Ascending aorta (tissue), 2 donors: ENCODE measurements at places on chromosomes 6 and 20. TPM values are rescaled to one million over a fixed set of nuclear protein-coding genes. Genes with fewer than 3 reads are reported as not detected.
A peak's percentile ranks its signal among the peaks of the same experiment; 100 is the strongest.

DNA sequence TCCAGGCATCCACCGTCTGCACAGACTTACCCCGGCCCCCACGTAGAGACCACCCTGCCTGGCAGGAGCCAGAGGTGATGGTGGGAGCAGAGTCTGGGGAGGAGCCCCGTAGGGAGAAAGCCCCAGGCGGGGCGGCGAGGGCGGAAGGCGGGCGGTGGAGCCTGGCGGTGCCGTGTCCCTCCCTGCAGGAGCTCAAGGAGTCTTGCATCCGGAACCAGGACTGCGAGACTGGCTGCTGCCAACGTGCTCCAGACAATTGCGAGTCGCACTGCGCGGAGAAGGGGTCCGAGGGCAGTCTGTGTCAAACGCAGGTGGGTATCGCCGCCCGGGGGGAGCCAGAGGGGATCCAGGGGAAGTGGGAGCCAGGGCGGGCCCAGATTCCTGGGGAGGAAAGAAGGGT, 6.0 kb downstream of the CLPSL1 start:
- DNase-seq: no peak

DNA sequence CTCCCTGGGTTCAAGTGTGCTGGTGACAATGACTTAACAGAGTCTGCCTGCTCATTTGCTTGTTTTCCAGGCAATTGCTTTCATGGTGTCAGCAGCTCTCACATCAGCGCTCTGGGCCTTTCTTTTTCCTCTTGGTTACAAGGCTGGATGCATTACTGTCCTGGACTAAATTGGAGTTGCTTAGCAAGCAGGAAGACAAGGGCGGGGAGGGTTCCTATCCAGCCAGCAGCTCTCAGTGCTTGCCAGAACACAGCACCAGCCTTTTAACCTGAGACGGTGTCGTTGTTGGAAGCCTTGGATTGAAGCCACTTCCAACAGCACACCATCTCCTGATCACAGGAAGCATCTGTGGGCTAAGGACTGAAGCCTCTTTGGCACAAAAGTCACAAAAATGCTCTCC, 606.9 kb downstream of the CDH26 start:
- DNase-seq: no peak

SLC22A7 gene
- 1.8 TPM for total RNA-seq

GRCh38 chr6:128339635-128340450, 180.6 kb downstream of the PTPRK start:
- DNase-seq: no peak

OR2H1 gene
- not detected for total RNA-seq

AFDN gene
- total RNA-seq: 102 TPM

DNA sequence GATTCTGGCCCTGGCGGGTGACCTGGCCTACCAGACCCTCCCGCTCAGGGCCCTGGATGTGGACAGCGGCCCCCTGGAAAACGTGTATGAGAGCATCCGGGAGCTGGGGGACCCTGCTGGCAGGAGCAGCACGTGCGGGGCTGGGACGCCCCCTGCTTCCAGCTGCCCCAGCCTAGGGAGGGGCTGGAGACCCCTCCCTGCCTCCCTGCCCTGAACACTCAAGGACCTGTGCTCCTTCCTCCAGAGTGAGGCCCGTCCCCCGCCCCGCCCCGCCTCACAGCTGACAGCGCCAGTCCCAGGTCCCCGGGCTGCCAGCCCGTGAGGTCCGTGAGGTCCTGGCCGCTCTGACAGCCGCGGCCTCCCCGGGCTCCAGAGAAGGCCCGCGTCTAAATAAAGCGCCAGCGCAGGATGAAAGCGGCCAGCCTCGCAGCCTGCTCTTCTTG, 868 bp upstream of the SLC2A4RG start:
- no peak for DNase-seq

GRCh38 chr6:113623129-113623528, 234.0 kb upstream of the MARCKS start:
- no peak for DNase-seq

DNA sequence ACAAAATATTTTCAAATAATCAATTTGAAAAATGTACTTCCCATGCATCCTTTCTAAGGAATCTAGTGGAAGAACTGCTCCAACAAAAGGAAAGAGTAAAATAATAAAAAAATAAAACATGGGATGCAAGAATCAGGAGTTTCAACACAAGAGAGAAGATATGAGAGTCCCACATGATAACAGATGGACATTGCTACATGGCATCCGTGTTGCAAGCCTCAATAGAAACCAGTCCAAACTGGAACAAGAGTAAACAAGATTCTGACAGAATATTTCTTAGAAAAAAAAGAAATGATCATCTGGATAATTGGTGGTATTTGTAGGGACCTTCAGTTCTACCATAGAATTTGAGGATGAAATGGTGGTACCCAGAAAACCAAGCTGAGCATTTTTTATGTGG, 186.8 kb downstream of the FRK start:
- no peak for DNase-seq

- DNase-seq: no peak
Measured at GRCh38 chr6:148021699-148022098, 320.9 kb upstream of the SASH1 start.

ULBP3 gene
- total RNA-seq: 24.2 TPM

DNA sequence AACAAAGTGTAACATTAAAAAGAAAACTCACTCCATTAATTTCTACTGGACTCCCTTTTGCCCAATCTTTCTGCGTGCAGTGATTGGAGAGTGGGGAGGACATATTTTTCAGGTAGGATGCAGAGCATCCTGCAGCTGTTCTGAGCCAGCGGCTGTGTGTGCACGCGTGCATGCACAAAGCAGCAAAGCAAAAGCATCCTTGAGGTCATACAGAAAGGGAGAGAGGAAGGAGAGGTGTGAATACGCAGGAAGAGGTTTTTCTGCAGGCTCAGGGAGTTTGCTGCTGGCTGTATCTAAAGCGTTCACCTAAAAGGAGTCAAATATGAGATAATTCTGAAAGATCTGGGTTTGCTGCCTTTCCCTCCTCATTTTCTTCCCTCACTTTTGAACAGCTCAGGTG, 108.4 kb downstream of the HUS1B start:
- DNase-seq: no peak

XKR7 gene
- total RNA-seq: not detected

PNPLA1 gene
- not detected for total RNA-seq

DNA sequence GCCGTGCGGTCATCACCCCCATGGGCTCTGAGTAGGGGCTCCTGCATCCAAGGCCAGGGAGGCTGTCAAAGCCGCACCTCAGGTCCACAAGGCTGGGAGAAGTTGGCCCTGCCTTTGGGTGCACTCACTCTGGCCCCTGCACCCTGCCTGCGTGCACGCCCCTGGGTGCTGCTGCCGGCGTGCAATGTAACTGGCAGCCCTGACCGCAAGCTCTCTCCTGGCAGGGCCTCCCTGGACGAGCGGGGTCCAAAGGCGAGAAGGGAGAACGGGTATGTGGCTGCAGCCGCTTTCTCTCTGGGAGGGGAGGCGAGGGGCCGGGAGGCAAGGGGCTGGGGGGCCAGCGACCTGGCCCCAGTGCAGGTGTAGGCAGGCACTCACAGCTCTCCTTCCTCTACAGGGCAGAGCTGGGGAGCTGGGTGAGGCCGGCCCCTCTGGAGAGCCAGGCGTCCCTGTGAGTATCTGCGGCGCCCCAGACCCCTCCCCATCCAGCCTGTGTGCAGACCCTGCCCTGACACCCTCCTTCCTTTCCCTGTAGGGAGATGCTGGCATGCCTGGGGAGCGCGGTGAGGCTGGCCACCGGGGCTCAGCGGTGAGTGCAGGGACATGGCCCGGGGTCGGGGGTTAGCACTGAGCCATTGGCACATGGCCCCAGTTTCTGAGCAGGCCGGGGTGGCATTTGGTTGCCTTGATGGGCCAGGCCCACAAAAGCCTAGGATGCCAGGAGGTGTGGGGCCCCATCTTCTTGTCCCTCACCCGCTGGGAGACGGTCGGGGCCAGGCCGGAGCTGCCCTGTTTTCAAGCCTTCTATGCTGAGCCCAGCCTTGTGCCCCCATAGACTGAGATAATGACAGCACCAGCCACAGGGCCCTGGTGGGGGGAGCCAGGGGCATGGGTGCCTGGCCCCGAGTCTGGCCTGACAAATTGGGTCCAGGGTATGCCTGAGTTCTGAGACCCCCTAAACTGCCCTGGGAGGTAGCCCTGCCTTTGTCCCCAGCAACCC, 12.7 kb downstream of the COL9A3 start:
- no peak for DNase-seq

GRCh38 chr6:162187168-162187935, 540.2 kb downstream of the PRKN start:
- DNase-seq: no peak

DNA sequence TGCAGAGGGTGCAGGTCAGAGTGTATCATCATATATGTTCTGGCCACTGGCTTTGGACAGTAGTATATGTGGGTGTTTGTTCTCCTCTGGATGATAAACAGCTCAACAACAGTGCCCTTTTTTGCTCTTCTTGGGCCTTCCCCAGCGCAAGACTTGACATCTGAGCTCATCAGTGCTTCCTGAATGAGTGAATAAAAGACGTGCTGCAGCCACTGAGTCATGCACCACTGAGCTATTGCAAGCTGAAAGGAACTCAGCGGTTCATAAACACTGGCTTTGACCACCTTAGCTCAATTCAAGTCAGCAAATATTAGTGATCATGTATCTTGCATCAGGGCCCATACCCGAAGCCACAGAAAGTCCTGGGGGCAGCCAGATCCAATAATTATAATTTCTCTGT, 105.3 kb upstream of the KCNG1 start:
- no peak for DNase-seq

DNA sequence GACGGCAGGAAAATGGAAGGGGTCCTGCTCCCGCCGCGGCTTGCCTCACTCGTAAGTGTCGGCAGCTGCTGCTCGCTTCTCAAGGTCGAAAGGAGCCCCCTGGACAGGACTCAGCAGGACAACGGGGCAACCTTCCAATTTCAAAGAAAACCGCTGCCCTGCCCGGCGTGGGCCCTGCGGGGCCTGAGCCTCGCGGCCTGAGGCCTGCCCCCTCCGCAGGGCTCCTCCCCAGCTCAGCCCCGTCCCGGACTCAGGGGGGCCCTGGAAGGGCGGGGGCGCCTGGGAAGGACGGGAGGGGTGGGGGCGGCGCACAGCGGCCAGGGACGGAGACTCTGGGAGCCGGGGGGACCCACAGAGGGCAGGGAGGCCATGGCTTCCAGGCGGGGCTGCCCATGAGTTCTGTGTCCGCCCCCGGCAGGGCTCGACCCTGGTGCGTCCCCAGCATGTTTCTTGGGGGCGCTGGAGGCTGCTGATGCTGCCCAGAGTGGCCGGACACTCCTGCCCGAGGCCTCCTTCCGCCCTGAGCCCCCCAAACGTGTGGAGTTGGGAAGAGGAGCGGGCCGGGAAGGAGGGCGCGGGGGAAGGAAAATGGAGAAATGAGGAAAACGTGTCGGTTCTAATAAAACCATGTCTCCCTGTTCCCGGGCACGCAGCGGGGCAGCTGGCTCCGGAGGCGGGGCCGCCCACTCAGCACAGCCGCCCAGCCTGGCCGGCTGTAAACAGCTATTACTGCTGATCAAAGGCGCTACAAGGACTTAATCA, 114.6 kb downstream of the DLL1 start:
- peak; percentile 52 for DNase-seq

CCN5 gene
- total RNA-seq: 377 TPM

DNA sequence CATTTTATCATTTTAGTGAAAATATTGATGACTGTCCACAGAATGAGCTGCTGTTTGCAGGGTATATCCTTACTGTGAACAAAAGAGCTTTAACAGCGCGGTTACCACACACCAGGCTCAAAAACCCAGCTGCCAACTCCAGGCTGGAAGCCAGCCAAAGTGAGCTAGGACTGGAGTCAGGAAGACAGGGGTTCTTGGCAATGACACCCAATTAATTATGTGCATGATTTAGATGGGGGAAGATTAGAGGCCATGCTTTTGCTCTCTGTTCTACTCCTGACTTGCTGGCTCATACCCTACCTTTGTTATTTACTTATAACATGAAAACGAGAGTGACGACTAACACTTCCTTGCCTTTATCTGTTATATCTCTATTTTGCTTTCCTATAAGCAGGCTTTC, 128.9 kb upstream of the SHLD1 start:
- DNase-seq: no peak

BEND6 gene
- total RNA-seq: 1.3 TPM
